ENCODE measurements at places on chromosomes 2 and 18. TPM values are rescaled to one million over a fixed set of nuclear protein-coding genes. Genes with fewer than 3 reads are reported as not detected.

GRCh38 chr18:11868230-11868629, 17.0 kb downstream of the CHMP1B start:
- no peak for DNase-seq
- H3K27ac ChIP-seq = no peak overlapping the region
- no peak overlapping the region for H3K4me3 ChIP-seq
- H3K36me3 ChIP-seq = no peaks in the 10 kb centered on the region

DNA sequence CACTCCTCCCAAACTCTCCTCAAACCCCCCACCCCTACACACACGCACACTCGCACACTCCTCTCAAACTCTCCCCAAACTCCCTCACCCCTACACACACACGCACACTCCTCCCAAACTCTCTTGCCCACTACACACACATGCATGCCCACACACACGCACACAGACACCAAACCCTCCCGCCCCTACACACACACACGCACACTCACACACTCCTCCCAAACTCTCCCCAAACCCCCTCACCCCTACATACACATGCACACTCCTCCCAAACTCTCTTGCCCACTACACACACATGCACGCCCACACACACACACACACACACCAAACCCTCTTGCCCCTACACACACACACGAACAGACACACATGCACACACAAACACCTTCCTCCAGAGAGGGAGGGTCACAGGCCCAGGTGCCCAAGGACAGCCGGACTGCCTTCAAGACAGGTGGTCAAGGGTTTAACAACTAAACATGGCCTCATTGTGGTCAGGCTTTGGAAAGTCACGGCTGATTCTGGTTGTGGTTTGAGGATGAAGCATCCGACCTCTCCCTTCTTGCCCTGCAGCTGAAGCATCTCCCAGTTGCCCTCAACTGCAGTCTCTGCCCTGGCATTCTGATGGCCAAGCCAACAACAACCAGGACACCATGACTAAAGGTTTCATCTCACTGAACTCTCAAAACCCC, 72.3 kb upstream of the SNTG2 start:
- DNase-seq = no peak
- peaks cover 21% of the 10 kb centered on the region for H3K4me1 ChIP-seq
- H3K4me3 ChIP-seq = no peak overlapping the region
- H3K27me3 ChIP-seq = no peaks in the 10 kb centered on the region

GRCh38 chr2:207926133-207926988, 99.0 kb downstream of the PLEKHM3 start:
- H3K27ac ChIP-seq = no peak overlapping the region
- H3K27me3 ChIP-seq = no peaks in the 10 kb centered on the region
- H3K36me3 ChIP-seq = no peaks in the 10 kb centered on the region
- peak; percentile 58 for DNase-seq

DNA sequence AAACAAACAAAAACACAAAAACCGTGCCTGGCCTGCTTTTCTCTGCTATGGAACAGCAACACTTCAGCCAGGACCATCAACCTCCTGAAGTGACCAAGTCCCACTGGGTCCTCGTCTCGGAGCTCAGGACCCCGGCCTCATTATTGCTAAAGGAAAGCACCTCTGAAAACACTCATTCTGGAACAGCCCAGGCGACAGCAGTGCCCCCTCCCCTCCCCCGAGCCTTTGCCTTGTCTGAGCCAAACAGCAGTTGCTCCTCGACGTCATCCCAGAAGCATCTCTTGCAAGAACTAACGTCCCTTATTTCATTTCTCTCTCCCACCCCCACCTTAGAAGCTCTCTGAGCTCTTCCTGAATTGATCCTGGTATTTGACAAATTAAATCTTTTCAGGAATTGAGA, 27.4 kb downstream of the APCDD1 start:
- H3K36me3 ChIP-seq = peaks cover 3% of the 10 kb centered on the region
- no peak overlapping the region for H3K4me3 ChIP-seq
- H3K4me1 ChIP-seq = no peaks in the 10 kb centered on the region
- H3K27me3 ChIP-seq = no peaks in the 10 kb centered on the region

- no peak for DNase-seq
- no peaks in the 10 kb centered on the region for H3K4me1 ChIP-seq
- H3K27me3 ChIP-seq = no peaks in the 10 kb centered on the region
- H3K36me3 ChIP-seq = no peaks in the 10 kb centered on the region
These were observed 11.5 kb downstream of the SLC9A4 start for GRCh38 chr2:102484310-102485061.

GRCh38 chr18:43846299-43846698, 569.0 kb upstream of the SYT4 start:
- no peak for DNase-seq
- H3K4me1 ChIP-seq = peaks cover 6% of the 10 kb centered on the region

- no peaks in the 10 kb centered on the region for H3K36me3 ChIP-seq
- H3K27ac ChIP-seq = no peak overlapping the region
- H3K27me3 ChIP-seq = no peaks in the 10 kb centered on the region
These were observed 91.0 kb upstream of the SLC4A10 start for GRCh38 chr2:161533218-161533617.

- H3K27me3 ChIP-seq = no peaks in the 10 kb centered on the region
- no peak overlapping the region for H3K4me3 ChIP-seq
- H3K4me1 ChIP-seq = no peaks in the 10 kb centered on the region
- no peak overlapping the region for H3K27ac ChIP-seq
- no peak for DNase-seq
These were observed 30.9 kb downstream of the FAM171B start for GRCh38 chr2:186724736-186725135.

DNA sequence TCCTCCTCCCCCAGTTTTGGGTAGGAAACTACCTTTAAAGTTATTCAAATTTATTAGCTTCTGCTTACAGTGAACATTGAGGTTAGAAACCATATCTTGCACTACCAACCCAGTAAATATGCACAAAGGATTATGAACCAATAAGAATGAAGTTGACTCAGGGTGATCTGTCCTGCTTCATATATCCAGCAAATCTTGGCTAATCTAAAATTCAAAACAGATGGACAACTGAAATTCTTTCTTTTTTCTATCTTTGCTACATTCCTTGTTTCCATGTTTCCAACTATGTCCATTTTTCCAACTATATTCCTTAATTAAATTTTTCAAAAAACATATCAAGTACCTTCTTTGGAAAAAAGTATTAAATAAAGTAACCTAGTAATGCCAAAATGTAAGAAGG, 149.3 kb downstream of the FAM124B start:
- no peak overlapping the region for H3K27ac ChIP-seq
- no peaks in the 10 kb centered on the region for H3K4me1 ChIP-seq
- no peaks in the 10 kb centered on the region for H3K36me3 ChIP-seq
- DNase-seq = no peak
- H3K4me3 ChIP-seq = no peak overlapping the region
- no peaks in the 10 kb centered on the region for H3K27me3 ChIP-seq

DNA sequence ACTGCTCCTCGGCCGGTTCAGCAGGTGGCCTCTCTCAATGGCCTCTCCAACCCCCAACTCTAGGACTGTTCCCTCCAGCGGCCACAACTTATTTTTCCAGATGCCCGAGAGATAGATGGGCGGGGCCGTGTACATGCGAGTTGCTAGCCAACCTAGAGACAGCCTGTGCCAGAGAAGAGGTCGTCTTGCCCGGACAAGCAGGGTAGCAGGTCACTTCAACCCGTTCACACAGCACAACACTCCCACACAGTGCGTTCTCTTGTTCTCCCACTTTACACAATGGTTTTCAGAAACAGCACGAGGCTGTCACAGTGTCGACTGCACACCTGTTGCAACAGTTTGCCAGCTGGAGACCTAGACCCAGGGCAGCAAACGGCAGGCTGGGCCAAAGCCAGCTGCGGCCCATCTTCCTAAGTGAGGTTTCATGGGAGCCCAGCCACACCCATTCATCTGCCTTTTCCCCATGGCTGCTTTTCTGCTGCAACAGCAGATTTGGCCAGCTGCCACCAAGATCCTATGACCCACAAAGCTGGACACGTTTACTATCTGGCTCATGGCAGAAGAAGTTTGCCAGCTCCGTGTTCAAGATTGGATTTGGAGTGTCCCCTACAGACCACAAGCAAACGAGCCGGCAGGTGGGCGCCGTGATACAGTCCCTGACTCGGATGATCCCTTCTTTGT, 7.3 kb upstream of the PRLH start:
- H3K27me3 ChIP-seq = no peaks in the 10 kb centered on the region
- peaks cover 10% of the 10 kb centered on the region for H3K4me1 ChIP-seq
- peaks cover 6% of the 10 kb centered on the region for H3K36me3 ChIP-seq
- H3K27ac ChIP-seq = no peak overlapping the region
- H3K4me3 ChIP-seq = no peak overlapping the region

- DNase-seq = no peak
- H3K27ac ChIP-seq = no peak overlapping the region
- H3K27me3 ChIP-seq = no peaks in the 10 kb centered on the region
These were observed 122.9 kb downstream of the MBP start for GRCh38 chr18:77009675-77010074.

DNA sequence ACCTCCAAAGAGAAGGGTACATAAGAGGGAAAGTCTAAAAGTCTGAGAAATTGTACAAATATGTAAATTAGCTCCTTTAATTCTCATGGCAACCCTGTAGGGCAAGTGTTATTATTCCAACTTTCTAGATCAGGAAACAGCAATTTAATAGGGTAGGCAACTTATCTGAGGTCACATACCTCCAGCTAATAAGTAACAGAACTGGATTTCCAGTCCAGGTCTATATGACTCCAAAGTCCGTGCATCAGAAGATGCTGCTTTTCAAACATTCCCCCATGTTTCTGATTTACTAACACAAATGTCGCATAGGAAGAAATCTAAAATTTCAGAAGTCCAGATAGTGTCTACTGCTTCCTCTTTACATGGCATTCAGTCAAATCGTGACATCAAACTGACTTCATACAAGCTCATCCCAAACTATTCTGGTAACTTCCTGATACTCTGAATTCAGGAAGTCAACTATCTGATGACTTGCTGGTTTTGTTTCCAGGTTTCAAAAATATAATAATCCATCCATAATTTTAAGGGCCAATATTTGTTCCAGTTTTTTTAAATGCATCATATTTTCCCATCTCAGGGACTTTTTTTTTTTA, 419.3 kb upstream of the ACVR2A start:
- DNase-seq = no peak
- no peaks in the 10 kb centered on the region for H3K36me3 ChIP-seq
- H3K27me3 ChIP-seq = no peaks in the 10 kb centered on the region
- no peak overlapping the region for H3K4me3 ChIP-seq
- H3K4me1 ChIP-seq = no peaks in the 10 kb centered on the region

GRCh38 chr18:67517444-67517765, 885 bp upstream of the DSEL start:
- H3K36me3 ChIP-seq = no peaks in the 10 kb centered on the region
- peak; percentile 34 for DNase-seq
- peak overlapping the region; percentile 66 for H3K27ac ChIP-seq
- peaks cover 4% of the 10 kb centered on the region for H3K4me1 ChIP-seq
- H3K4me3 ChIP-seq = no peak overlapping the region

GRCh38 chr2:65096948-65097347, 33.0 kb downstream of the RAB1A start:
- no peak overlapping the region for H3K27ac ChIP-seq
- no peak overlapping the region for H3K4me3 ChIP-seq
- H3K4me1 ChIP-seq = peaks cover 18% of the 10 kb centered on the region

GRCh38 chr18:2217356-2217755, 353.9 kb downstream of the METTL4 start:
- no peak overlapping the region for H3K4me3 ChIP-seq
- no peaks in the 10 kb centered on the region for H3K36me3 ChIP-seq
- H3K27ac ChIP-seq = no peak overlapping the region
- no peaks in the 10 kb centered on the region for H3K27me3 ChIP-seq
- H3K4me1 ChIP-seq = no peaks in the 10 kb centered on the region
- DNase-seq = no peak

Gene DTNA
- total RNA-seq = 86.0 TPM

Gene MRO
- 11.7 TPM for total RNA-seq

Gene SP140
- 0.58 TPM for total RNA-seq

Gene RAB27B
- 0.21 TPM for total RNA-seq

Gene MTCL1
- 2.0 TPM for total RNA-seq

Gene FN1
- total RNA-seq = 215 TPM

Gene DNAH6
- total RNA-seq = 3.2 TPM

Gene CYP27A1
- total RNA-seq = 9.0 TPM

Gene DAPL1
- total RNA-seq = 43.9 TPM

Gene ABCB11
- 1.2 TPM for total RNA-seq

Gene NOSTRIN
- 12.6 TPM for total RNA-seq

Gene SYT4
- total RNA-seq = not detected

Gene SGO2
- 3.2 TPM for total RNA-seq

Gene LYG2
- not detected for total RNA-seq

Gene CENPA
- total RNA-seq = not detected

Gene PID1
- total RNA-seq = 14.5 TPM

Gene DUSP19
- 3.6 TPM for total RNA-seq

Gene UPP2
- not detected for total RNA-seq

Gene CRYBA2
- total RNA-seq = not detected

Data from thyroid gland (tissue), 4 donors.